ENCODE measurements at places on chromosomes 2 and 18.

DNA sequence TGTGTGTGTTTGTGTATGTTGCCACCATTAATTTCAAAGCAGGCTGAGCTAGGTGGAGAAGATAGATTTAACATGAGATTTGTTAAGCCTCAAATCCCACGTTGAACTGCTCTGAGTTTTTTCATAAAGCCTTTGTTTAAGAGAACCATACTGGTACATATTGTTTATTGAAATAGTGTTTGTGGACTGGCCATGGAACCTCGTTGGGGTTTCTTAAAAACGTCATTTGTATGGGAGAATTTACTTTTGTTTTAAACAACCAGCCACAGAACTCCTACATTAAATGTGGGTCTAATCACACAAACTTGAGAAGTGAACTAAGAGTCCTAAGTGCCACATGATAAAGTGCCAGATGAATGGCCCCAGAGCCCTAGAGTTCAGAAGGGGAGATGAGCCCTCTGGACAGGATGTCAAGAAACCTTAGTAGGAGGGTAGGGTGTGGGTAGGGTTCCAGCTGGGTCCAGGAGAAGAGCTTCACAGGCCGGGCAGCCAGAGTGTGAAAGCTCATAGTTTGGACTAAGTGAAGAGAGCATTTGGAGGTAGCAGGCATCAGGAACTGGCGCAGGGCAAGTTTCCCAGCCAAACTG is 120.6 kb upstream of the EML6 start:
- no peak for DNase-seq

DNA sequence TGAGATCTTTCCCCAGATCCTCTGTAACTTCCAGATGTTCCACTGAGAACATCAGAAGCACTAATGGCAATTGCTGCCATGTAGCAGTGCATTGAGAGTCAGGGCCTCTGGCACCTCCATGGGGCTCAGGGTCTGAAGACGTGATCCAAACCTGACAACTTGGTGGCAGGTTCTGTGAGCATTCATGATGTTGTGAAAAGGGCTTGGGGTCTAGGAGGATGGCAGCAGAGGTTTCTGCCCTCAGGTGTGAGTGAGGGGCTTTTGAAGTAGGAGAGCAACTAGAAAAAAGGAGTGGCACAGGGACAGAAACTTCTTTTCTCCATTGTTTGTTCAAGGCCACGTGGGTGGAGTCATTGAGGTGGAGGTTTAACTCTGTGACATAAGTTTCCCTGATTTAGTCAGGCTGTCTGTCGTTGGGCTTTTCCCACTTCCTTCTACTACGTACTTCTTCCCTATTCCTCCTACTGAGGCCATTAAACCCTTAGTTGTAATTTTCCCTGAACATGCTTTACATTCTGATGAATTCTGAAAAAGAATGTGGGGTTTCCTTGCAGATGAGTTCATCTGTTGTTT is 13.1 kb downstream of the CFLAR start:
- DNase-seq: no peak

- DNase-seq: no peak
Observed at GRCh38 chr2:235532307-235532706, 38.5 kb downstream of the AGAP1 start.

DNA sequence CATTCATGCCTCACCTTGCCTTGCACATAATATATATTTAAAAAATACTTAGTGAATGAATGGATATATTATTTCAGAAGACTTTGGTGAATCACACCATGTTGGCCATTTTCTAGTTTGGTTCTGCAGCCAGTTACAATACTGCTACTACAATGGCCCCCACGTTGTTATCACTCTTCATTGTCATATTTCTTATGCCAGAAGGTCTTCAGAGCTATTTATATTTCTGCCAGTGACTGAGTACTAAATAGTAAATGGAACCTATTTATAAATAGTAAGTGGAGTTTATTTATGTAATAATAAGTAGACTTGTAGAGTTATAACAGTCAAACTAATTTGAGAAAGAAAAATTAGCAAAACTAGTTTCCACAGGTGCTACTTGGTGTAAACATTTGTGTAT is 516.6 kb upstream of the SYT4 start:
- no peak for DNase-seq

- DNase-seq: no peak
Observed at GRCh38 chr2:173230181-173230580, 124.5 kb upstream of the CDCA7 start.

DNA sequence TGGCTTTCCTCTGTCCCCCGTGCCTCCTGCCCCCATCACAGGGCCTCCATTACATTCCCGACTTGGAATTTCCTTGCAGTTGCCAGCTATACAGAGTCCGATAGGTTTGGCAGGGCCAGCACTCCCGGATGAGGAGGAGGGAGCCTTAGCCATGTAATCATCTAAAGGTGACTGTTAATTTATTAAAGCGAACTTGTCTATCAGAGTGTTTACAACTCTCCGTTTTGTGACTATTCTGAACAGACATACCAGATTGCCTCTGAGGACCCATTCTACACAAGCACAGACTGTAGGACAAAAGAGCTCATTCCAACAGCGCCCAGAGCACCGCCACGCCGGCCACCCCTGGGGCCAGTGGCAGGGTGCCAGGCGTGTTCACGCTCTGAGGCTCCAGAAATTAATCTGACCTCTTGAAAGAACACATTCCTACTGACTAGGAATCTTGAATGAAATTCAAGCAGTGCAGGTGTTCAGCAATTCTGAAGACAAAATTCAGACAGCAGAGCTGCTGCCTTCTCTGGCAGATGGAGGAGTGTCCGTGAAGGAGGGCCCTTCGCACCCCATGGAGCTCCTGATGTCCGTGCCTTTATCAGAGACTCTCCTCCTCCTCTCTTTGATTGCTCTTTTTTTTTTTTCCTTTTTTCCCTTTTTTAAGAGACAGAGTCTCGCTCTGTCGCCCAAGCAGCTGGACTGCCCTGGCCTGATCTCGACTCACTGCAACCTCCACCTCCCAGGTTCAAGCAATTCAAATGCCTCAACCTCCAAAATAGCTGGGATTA is 58.1 kb upstream of the RALBP1 start:
- DNase-seq: no peak

- DNase-seq: no peak
Observed at GRCh38 chr2:29113891-29114321, 1.3 kb upstream of the CLIP4 start.

DNA sequence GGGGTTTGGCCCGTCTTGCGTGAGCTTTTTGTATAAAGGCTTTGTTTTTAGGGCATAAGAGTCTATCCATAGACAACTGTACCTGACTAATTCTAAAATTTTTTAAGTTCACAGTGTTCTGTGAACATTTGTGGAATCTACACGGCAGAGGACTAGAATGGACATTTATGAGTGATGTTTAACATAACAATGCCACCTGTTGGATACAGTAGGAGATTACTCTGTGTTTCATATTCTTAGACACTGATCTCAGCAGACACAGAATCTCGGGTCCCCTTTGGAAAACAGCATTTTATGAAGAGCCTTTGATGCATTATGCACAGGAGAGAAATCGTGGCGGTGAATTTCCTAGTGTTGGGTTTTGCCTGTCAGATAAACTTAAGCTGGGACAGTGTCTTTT is 752.2 kb downstream of the DPP10 start:
- DNase-seq: no peak

GRCh38 chr2:233218836-233219235 is 32.6 kb upstream of the ATG16L1 start:
- no peak for DNase-seq

DNA sequence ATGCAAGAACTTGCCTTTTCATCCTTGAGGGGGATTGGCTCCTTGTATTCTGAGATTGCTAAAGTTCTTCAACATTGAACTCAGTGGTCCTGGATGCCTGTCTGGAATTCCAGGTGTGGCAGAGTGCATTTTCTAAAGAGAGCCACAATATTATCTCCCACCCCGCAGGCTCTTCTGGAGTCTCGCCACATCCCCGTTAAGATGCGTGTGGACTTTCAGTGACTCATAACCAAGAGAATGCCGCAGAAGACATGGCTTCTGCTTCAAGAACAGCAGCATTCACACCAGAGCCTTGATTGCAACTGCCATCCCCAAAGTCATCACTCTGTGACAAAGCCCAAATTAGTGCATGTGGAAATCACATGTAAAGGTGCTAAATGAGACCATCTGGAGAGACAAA is 142.7 kb downstream of the CDH20 start:
- no peak for DNase-seq

DNA sequence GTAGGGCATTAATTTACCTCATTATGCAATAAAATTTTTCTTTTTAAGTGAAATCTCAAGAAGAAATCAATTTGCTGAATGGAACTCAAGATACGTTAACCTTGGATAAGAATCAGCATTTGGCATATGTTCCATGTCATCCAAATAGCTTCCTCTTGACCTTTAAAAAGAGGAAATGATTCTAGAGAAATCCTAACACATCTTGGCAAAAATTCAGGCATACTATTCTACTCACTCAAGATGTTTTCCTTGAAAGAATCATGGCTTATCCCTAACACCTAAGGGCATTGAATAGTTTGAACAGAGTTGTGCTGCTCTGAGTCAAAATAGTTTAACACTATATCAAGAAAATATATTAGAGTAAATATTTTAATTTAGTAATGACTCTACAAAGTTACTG is 678.0 kb downstream of the EPHA4 start:
- DNase-seq: no peak

DNA sequence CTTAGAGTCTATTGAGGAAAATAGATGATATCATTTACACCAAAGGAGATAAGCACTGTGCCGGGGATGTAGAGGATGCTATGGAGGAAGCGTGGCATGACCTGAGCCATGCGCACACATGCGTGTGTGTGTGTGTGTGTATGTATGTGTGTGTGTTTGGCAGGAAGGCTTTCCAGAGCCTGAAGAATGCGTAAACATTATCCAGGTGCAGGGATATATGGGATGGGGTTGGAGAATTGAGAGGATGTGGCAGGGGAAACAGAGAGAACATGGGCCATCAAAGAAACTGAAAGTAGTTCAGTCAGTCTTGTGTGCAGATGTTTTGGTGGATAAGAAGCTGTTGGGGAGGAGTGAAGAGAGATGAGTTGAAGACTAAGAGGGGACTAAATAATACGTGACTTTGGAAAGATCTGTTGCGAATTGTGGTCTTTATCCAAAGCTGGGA is 9.3 kb upstream of the STAT1 start:
- no peak for DNase-seq
